ENCODE measurements at places on chromosomes 1 and 21.

DNA sequence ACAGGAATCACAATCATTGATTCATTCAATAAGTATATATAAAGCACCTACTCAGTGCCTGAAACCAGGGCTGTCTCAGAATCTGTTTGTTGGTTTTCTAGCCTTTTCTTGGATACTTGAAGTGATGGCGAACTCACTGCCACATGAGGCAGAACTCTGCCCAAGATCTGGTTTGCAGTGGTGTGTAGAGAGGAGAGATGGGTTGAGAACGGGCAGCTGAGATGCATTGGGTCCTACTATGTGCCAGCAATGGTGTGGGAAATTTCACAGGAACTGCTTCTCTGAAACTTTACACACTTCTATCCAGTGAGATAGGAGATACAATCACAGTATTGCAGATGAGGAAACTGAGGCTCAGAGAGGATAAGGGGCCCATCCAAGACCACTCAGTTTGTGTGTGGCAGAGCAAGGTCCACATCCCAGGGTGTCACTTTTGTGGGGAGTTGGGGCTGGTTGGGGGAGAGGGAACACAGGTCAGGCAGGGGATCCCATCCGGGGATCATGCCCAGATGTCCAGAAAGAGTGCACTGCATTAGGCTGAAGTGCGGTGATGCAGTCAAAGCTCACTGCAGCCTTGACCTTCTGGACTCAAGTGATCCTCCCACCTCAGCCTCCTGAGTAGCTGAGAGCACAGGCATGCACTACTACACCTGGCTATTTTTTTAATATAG is 83.7 kb upstream of the IFFO2 start:
- DNase-seq = no peak

- DNase-seq = no peak
Observed at GRCh38 chr21:36860736-36861594, 105.5 kb downstream of the HLCS start.

DNA sequence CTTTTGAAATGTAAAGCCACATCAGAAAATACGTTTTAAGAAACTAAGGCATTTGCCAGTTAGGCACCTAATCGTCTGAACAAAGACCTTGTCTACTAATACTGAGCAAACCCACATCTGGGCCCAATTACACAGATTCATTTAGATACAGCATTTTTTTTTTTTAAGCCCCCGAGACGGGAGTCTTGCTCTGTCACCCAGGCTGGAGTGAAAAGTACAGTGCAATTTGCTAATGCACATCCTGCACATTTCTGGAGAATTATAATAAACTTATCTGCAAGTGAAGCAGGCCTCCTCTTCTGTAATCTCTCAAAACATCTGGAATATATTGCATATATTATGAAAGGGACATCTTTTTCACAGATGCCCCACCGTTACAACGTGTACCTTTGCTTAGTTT is 3.3 kb downstream of the RSRP1 start:
- DNase-seq = no peak

- DNase-seq = no peak
Observed at GRCh38 chr1:63316598-63316983, 5.8 kb upstream of the FOXD3 start.

GRCh38 chr1:20185834-20186782 is at the start of the genes PLA2G2C and UBXN10:
PLA2G2C (minus strand) TSS chr1:20186518; CDS start chr1:20177363, 9,155 bp downstream.
UBXN10 (plus strand) TSS chr1:20186096; CDS start chr1:20190562, 4,466 bp downstream.
- peak; percentile 45 for DNase-seq

All from stimulated activated CD4-positive, alpha-beta T cell treated with anti-CD3 and anti-CD28 coated beads, Interleukin-1b, Interleukin-23, amount 100 ng/mL, for 1 hour (primary cell).